ENCODE measurements at places on chromosomes 6 and 20.
A peak's percentile ranks its signal among the peaks of the same experiment; 100 is the strongest.

- no peak for DNase-seq
These were observed 142.4 kb downstream of the LRFN2 start for GRCh38 chr6:40444811-40445210.

- DNase-seq = no peak
These were observed 107.0 kb downstream of the STXBP5 start for GRCh38 chr6:147311218-147311617.

- DNase-seq = peak; percentile 24
These were observed at the start of gene PKIB for GRCh38 chr6:122609881-122610689. PKIB (plus strand) TSS chr6:122610405; CDS start chr6:122717795, 107,390 bp downstream.

GRCh38 chr6:148223424-148223842, 119.2 kb upstream of the SASH1 start:
- peak; percentile 49 for DNase-seq

DNA sequence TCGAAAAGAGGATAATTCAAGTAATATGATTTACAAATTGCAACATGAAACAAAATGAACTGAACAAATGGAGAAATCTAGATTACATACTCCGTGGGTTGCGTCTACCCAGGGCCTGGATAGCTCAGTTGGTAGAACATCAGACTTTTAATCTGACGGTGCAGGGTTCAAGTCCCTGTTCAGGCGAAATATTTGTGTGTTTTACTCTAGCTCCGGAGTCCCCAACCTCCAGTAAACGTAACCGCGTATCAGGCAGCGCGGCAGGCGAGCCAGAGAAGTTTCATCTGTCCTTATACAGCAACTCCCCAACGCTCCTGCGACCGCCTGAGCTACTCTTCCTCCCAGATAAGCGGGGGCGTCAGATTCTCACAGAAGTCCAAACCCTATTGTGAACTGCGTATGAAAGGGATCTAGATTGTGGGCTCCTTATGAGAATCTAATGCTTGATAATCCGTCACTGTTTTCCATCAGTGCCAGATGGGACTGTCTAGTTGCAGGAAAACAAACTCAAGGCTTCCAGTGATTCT, 176.1 kb downstream of the TRIM27 start:
- peak; percentile 95 for DNase-seq

GRCh38 chr6:25519856-25520255, 132.2 kb upstream of the SCGN start:
- DNase-seq = no peak

DNA sequence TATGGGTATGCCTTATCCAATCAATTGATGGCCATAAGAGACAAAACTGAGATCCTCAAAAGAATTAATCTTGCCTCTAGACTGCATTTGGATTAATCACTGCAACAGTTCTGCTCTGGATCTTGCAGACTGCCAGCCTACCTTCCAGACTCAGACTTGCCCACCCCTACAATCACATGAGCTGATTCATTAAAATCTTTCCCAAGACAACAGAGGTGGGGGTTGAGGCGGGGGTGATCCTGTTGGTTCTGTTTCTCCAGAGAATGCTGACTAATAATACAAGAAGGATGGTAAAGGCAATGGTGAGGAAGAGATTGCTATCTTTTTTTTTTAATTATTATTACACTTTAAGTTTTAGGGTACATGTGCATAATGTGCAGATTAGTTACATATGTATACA, 43.7 kb upstream of the MEI4 start:
- no peak for DNase-seq

- DNase-seq = peak; percentile 42
These were observed 108.6 kb upstream of the SLC2A12 start for GRCh38 chr6:134161041-134161440.

- no peak for DNase-seq
These were observed 45.5 kb downstream of the IRF4 start for GRCh38 chr6:437037-437392.

DNA sequence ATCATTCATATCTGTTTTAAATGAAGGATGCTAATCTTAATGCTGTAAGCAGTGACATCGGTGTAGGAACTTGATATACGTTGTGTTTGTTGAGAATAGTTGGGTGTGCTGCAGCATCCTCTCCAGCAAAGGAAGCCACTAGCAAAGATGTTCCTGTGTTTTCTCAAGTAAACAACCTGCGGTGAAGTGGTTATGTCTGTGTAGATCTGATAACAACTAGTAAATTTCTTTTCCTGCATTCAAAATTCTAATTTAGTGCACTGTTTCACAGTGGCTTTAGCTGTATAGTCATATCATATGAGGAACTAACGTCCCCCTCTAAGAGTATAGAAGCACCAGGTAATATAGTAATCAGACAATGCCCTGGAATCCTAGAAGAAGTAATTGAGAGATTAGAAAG, 38.7 kb downstream of the NCOA7 start:
- DNase-seq = no peak

GRCh38 chr20:58344741-58345140, 35.2 kb downstream of the RAB22A start:
- no peak for DNase-seq

DNA sequence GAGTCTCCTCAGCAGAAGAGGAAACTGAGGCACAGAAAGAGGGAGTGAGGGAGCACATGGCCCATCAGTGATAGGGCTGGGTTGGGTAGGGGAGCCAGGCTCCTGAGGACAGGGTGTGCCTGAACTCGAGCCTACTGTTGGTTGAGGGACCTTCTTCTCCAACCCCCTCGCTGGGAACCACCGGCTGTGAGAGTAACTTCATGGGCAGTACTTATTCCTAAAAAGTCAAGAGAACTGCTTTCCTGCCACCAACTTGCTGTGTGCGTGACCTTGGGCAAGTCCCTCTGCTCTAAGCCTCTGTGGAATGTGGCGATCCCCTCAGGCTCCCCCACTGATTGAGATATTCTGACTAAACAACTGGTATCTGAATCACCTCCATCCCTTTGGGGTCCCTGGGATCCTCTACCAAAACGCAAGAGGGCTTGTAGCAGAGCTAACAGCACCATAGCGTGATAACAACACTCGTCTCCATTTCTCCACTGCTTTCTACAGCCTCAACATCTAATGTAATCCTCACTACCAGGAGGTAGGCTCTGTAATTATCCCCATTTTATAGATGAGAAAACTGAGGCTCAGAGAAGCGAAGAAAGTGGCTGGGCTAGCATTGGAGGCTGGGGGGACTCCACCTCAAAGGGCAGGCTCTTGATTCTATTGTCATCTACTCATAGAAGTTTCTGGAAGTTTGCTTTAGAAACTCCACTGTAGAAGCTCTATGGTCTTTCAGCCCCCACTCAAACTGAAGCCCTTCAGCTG, 76.0 kb downstream of the JPH2 start:
- no peak for DNase-seq

GRCh38 chr6:53062169-53062539, 3.0 kb upstream of the FBXO9 start:
- no peak for DNase-seq

GRCh38 chr6:130494729-130495128, 128.9 kb downstream of the TMEM200A start:
- no peak for DNase-seq

DNA sequence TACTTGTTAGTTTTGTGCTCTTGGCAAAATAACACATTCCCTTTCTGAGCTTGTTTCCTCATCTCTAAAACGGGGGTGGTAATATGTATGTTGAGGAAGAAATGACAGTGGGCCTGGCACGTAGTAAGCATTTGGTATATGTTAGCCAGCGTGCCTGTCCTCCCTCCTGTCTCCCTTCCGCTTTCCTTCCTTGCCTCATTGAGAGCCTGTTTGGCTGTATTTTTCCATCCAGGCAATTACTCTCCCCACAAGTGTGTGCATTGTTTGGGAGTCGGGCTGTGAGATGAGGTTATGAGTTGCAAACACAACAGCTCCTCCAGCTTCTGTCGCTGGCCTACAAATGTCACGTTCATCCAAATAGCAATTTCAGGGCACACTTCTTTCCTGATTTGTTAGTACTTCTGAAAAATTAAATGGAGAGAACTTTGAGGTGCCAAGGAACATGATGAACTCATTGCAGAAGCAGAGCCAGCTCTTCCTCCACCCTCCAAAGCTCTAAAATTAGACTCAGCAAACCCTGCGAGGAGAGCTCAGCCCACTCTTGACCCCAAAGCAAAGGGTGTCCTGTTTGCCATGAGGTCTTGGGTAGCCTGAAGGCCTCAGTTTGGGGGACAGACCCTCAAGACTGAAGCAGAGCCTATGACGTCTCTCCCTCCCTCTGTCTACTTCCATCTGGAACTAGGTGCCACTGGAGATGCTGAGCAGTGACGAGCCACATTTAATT, 50.7 kb upstream of the TOX2 start:
- DNase-seq = no peak

DNA sequence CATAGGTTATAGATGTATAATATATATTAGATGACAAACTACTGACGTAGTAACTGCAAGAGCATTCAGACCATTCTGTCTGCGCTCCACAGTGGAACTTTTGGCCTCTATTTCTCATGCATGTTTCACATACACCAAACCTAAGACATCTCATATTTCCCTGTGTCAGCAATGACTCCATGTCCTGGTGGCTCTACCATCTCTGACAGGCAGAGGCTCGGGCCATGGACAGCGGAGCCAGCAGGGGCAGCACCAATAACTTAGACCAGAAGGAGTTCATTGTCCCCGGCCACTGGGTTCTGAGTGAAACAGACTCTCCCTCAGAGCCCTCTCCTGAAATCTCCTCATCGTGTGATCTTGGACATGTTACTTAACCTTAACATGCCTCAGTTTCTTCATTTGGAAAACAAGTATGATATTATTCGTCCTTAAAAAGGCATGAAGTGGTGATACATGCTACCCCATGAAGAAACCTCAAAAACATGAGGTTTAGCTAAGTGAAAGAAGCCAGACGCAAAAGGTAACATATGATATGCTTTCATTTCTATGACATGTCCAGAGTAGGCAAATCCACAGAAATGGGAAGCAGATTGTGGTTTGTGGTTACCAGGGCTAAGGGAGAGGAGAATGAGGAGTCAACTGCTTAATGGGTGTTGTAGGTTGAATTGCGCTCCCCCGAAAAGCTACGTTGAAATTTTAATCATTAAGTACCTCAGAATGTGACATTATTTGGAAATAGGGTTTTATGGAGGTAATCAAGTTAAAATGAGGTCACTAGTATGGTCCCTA, 564.0 kb upstream of the JARID2 start:
- no peak for DNase-seq

- no peak for DNase-seq
These were observed 60.4 kb downstream of the TMEM200A start for GRCh38 chr6:130426066-130426721.

GRCh38 chr6:593139-593906, 63.6 kb downstream of the HUS1B start:
- peak; percentile 33 for DNase-seq

GRCh38 chr6:39330476-39330875, 8.0 kb upstream of the KCNK16 start:
- DNase-seq = no peak

DNA sequence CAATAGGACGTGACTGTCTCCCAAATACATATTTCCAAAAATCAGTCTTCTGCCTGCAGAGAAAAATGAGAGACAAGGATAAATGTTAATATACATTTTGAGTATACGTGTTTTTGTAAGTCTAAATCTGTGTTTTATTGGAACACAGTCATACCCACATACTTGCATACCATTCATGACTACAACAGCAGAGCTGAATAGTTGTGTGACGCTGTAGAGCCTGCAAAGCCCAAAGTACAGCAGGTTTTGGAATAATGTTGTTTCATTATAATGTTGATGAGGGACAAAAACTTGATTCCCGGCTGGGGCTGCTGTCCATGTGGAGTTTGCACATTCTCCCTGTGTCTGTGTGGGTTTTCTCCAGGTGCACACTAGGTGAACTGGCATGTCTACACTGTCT, 23.8 kb upstream of the FBXO9 start:
- DNase-seq = no peak

DNA sequence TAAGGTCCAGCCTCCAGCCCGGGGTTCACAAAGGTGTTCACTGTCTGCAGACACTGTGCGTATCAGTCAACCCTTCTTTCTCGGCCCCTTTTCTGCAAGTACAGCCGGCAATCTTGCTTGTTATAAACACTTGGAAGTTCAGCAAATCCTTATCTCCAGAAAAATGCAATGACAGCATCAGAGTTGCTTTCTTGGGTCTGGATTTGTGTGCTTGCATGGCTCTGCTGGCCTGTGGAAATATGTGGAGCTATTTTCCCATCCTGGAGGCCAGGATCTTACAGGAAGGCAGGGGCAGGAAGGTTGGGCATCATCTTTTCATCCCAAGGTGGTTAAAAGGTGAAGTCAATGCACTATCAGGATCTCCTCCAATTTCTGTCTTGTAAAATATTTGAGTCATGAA, 100.3 kb downstream of the SMOC2 start:
- no peak for DNase-seq

- no peak for DNase-seq
These were observed 167.8 kb upstream of the CENPW start for GRCh38 chr6:126172131-126172530.

DNA sequence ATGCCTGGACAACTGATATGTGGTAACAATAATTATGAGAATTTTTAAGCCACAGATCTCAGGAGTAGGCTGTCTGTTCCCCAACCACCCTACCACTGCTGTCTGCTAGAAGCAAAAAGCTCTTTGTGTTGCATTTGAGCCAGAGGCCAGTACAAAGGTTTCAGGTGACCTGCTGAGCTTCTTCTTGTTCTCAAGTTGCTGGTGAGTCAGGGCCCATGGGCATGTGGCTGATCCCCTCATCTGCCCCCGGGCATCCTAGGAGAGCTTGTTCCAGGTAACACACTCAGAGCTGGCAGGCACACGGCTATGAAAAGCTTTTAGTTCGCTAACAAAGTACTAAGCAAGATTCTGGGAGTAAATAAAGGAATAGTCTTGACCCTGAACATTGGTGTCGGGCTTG, 285.3 kb downstream of the CDC5L start:
- no peak for DNase-seq

DNA sequence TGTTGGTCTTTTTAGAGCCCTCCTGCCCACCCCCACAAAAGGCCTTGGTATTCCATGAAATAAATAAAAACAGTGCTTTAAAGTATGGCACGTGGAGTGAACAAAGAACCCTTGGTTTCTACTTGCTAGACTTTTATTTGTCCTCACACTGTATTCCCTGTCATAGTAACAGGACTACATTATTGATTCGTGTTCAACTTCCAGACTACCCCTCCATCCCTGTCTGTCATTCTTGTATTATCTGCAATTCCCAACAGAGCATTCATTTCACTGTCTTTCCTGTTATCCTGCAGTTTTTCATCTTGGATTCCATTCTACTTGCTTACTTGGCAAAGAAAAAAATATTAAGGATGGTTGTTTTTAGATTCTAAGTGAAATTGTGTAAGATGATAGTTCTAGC, 307.4 kb upstream of the CNR1 start:
- no peak for DNase-seq
